ENCODE measurements at places on chromosomes 1 and 21. TPM values are rescaled to one million over a fixed set of nuclear protein-coding genes. Genes with fewer than 3 reads are reported as not detected.

DNA sequence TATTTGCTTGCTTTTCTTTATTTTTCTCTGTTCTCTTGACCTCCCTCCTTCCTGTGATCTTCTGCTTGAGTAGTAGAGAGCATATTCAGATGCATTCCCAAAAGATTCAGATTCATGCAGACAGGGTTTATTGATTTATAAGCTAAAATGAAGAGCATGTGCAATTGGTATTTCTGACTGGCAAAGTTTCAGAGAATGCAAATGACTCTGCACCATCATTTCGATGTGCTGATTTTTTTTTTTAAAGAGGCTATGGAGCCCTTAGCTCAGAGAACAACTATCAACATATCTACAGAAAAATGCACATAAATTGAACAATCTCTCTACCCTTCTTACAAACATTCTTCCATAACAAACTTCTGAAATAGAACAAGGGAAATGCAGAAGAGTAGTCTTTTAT, 312.0 kb downstream of the VAV3 start:
- H3K27me3 ChIP-seq: no peaks in the 10 kb centered on the region
- no peaks in the 10 kb centered on the region for H3K36me3 ChIP-seq
- DNase-seq: no peak
- peaks cover 5% of the 10 kb centered on the region for H3K4me1 ChIP-seq
- H3K27ac ChIP-seq: no peak overlapping the region

- peaks cover 21% of the 10 kb centered on the region for H3K4me1 ChIP-seq
- no peaks in the 10 kb centered on the region for H3K27me3 ChIP-seq
- peak within 1 kb of the TSS; percentile 97 for H3K4me3 ChIP-seq
- peak within 1 kb of the TSS; percentile 97 for H3K27ac ChIP-seq
- peak; percentile 88 for DNase-seq
These were observed at the start of gene DENND4B for GRCh38 chr1:153946622-153947241. Gene DENND4B, minus strand, starts transcription at chr1:153946718. Its CDS starts 2,344 bp downstream, at chr1:153944374.

- no peak overlapping the region for H3K27ac ChIP-seq
- no peak overlapping the region for H3K4me3 ChIP-seq
- no peaks in the 10 kb centered on the region for H3K36me3 ChIP-seq
- no peaks in the 10 kb centered on the region for H3K4me1 ChIP-seq
- no peaks in the 10 kb centered on the region for H3K27me3 ChIP-seq
- DNase-seq: no peak
These were observed 146.0 kb downstream of the MIS18A start for GRCh38 chr21:32132881-32133280.

GRCh38 chr1:164719676-164720439, 160.9 kb downstream of the PBX1 start:
- H3K36me3 ChIP-seq: no peaks in the 10 kb centered on the region
- no peak for DNase-seq
- no peak overlapping the region for H3K27ac ChIP-seq
- no peaks in the 10 kb centered on the region for H3K4me1 ChIP-seq
- H3K27me3 ChIP-seq: no peaks in the 10 kb centered on the region

Gene DCST1
- total RNA-seq: not detected

Measured in Peyer's patch (tissue), 4 donors.